ENCODE measurements at places on chromosomes 6 and 20. TPM values are rescaled to one million over a fixed set of nuclear protein-coding genes. Genes with fewer than 3 reads are reported as not detected.

Gene CALHM5
- total RNA-seq = 2.2 TPM

Gene ZNF165
- total RNA-seq = 0.22 TPM

Gene POPDC3
- 2.0 TPM for total RNA-seq

Gene ANKEF1
- 0.72 TPM for total RNA-seq

Gene TINAG
- total RNA-seq = not detected

Gene VGLL2
- not detected for total RNA-seq

Gene KCNQ5
- 6.0 TPM for total RNA-seq

Gene DUSP22
- total RNA-seq = 19.9 TPM

Gene LY6G6F
- total RNA-seq = not detected

Gene CST4
- total RNA-seq = not detected

Gene ESR1
- 1.0 TPM for total RNA-seq

Gene EDN3
- total RNA-seq = 0.14 TPM

Gene CST2
- total RNA-seq = not detected
